HuH-7.5 (cell line): ENCODE measurements at places on chromosomes 13 and 19.
A peak's percentile ranks its signal among the peaks of the same experiment; 100 is the strongest.

DNA sequence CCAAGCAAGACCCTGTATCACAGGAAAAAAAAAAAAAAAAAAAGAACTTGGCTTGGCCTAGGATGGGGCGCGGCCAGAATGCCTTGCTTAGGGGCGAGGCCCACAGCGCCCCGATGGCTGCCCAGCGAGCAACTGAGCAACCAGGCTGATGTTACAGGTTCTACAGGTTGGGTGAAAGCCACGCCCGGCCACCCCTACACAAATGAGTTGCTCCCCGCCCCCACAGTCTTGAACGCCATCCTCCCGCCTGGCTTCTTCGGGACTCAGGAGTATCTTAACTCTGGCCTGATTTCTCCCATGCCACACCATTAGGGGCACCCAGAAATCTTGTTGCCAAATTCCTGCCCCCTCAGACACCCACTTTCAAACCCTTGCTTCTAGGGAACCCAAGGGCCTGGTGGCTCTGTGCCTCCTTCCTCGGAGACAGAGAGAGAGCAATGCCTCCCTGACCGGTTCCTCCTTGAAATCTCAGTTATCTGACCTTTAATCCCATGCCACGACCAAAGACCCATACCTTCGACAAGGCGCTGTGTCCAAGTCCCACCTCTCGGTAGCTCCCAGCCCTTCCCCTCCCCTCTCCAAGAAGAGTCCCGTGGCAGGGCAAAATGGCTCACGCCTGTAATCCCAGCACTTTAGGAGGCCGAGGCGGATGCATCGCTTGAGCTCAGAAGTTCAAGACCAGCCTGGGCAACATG lies 1.1 kb upstream of the CBLC start:
- DNase-seq: no peak

- no peak for DNase-seq
Observed at GRCh38 chr13:42707586-42707985, 73.8 kb upstream of the FAM216B start.

- peak; percentile 84 for DNase-seq
Observed at GRCh38 chr19:10430505-10431253, 10.3 kb downstream of the PDE4A start.

- no peak for DNase-seq
Observed at GRCh38 chr19:35959040-35959967, 23.1 kb downstream of the LRFN3 start.

DNA sequence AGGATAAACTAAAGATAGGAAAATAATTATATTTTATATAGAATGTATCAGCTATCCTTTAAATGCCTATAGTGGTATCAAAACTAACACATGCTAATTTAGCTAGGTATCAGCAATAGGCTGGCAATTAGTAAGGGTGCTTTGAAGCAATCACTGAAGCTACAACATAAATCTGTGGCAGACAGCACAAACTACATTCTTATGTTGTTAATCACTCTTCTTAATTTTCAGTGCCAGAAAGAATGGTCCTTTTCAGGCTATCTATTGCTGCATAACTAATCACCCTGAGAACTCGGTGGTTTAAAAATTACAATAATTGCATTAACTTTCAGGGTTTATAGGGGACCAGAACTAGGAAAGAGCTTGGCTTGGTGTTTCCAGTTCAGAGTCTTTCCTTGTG lies 963.1 kb downstream of the EFNB2 start:
- DNase-seq: no peak

GRCh38 chr13:29907670-29908069 lies 57.3 kb upstream of the UBL3 start:
- no peak for DNase-seq

- DNase-seq: no peak
Observed at GRCh38 chr13:50588491-50589130, 254.9 kb downstream of the DLEU7 start.

GRCh38 chr13:30908416-30908980 lies 2.4 kb downstream of the MEDAG start:
- no peak for DNase-seq

GRCh38 chr19:47613165-47614020 lies 4.5 kb downstream of the BICRA start:
- no peak for DNase-seq

DNA sequence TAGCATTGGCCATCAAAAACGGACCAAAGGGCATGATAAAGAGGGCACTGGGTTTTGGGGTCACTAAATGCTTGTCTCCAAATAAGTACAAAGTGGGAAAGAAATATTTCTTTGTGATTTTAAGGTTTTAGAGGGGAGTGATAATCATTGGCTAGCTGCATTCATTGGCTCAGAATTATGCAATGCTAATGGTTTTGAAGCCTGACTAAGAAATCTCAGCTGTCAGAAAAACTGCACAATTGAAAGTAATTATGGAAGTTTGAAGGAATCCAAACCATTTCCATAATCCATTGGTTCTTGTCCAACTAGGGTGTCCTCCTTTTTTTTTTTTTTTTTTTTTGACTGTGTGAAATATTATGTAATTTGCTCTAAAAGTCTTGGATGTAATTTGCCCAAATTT lies 88.2 kb upstream of the ARGLU1 start:
- DNase-seq: no peak
